Breast epithelium (tissue), 4 donors: ENCODE measurements at places on chromosomes 7 and 10. TPM values are rescaled to one million over a fixed set of nuclear protein-coding genes. Genes with fewer than 3 reads are reported as not detected.

Gene ENKUR
- not detected for total RNA-seq

DNA sequence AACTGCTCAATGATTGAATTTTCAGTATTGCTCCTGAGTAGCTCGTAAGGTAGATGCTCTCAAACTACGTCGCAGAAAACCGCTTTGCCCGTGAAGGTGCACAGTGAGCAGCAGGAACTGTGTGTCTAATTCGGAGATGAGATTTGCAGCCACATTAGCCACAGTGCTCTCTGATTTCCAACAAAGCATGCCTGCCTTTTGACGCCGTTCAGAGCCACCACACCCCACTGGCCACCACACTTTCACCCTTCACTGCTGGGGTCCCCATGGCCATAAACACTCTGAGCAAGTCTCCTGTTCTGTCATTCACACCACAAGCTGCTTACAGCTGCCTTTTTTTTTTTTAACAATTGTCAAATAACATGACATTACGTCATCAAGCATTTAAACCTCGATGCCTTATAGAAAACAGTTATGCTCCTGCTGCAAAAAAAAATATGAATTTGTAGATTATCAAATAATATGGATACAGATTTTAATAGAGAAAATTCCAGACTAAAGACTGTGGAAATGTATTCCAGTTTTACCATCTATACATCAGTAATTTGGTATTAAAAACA lies 578.8 kb upstream of the PFKP start:
- no peaks in the 10 kb centered on the region for H3K36me3 ChIP-seq
- DNase-seq = no peak
- no peaks in the 10 kb centered on the region for H3K4me1 ChIP-seq
- no peaks in the 10 kb centered on the region for H3K27me3 ChIP-seq
- no peak overlapping the region for H3K27ac ChIP-seq

Gene LIPM
- total RNA-seq = not detected

Gene OR2A42
- under 0.01 TPM for total RNA-seq

DNA sequence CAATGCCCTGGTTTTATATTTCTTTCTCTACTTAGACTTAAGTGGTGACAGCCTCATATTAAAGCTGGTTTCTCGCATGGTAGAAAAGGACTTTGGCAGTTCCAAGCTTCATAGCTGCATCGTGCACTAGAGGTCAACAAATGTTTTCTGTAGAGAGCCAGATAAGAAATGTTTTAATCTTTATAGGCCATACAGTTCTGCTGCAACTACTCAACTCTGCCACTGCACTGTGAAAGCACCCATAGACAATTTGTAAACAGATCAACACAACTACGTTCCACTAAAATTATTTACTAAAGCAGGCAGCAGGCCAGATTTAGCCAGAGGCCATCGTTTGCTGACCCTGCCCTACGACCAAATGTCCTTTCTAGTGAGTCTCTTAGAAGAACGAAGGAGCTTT lies 36.7 kb downstream of the CSGALNACT2 start:
- DNase-seq = no peak
- no peaks in the 10 kb centered on the region for H3K4me1 ChIP-seq
- no peaks in the 10 kb centered on the region for H3K36me3 ChIP-seq
